AG09309 (cell line): ENCODE measurements at places on chromosomes 3 and 15.

GRCh38 chr3:135393159-135393558 is 572.4 kb upstream of the PPP2R3A start:
- DNase-seq = no peak

DNA sequence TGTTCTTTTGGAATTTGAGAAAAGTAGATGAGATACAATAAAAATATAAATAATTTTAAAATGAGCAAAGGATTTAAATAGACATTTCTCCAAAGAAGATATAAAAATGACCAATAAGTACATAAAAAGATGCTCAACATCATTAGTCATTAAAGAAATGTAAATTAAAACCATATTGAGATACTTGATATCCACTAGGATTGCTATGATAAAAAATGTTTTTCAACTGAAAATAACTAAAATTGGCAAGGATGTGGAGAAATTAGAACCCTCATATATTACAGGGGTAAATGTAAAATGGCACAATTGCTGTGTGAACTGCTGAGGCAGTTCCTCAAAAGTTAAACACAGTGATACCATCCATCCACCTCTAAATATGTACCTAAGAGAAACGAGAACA is 38.8 kb downstream of the LRRFIP2 start:
- DNase-seq = no peak

GRCh38 chr3:56783644-56784447 is 17.9 kb downstream of the ARHGEF3 start:
- DNase-seq = peak; percentile 92

DNA sequence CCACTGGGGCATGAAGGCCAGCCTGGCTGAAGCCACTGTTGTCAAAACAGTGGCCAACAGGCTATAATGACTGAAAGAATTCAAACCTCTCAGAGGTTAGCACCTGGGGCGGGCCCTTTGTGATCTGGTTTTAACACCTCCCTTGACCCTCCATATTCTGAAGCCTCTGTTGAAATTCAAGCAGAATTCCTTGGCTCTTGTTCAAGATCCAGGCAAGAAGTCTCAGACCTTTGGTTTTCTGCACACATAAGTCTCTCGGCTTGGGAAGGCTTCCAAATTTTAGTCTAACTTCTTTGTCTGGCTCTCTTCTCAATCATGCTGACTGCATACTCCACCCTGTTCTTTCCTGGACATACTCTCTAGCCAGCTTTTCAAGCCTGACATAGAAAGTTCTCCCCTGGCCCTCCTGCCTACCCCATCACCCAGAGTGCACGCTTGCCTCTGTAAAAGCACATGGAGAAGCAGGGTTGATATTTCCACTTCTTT is 144.5 kb downstream of the PDZRN3 start:
- DNase-seq = no peak

DNA sequence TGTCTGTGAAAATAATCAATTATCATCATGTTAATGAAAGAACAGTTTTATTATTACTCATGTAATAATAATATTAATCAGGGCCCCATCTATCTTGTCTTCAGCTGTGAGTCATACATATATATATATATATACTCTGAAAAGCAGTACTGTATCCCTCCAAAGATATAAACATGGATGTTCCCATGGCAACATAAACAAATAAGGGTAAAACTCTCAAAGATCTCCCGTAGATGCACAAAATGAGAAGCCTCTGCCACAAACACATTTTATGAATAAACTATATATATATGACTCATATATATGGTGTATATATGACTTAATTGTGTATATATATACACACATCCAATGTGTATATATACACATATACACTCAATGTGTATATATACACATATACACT is 163.8 kb upstream of the ARHGEF26 start:
- DNase-seq = no peak

GRCh38 chr3:36399933-36400332 is 19.6 kb downstream of the STAC start:
- DNase-seq = no peak

DNA sequence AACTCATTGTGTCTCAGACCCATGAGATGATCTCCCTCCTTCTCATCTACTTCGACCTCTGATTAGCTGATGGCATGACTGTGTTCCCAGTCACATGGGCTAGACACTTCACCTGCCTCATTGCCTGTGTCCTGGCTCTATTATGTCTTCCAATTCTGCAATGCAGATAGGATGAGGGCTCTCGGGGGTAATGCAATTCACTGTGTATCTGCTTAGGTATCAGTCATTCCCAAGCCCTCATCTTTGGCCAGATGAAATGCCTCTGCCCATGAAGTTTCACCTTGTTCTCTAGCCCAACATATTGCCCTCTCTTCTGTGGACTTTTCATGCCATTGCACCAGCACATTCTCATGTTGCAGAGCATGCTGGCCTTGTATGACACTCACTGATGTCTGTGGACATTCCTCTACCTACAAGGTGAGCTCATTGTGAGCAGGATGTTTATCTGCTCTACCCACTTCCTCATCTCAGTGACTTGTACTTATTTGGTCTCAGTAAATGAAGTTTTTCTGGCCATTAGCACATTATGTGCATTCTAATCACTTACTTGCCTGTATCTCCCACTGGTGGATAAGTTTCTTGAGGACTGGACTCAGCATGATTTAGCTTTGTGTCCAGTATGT is 32.3 kb downstream of the MOBP start:
- no peak for DNase-seq

GRCh38 chr15:36778531-36778930 is 199.1 kb downstream of the CDIN1 start:
- peak; percentile 97 for DNase-seq

GRCh38 chr3:177754508-177754921 is 557.2 kb upstream of the TBL1XR1 start:
- no peak for DNase-seq

DNA sequence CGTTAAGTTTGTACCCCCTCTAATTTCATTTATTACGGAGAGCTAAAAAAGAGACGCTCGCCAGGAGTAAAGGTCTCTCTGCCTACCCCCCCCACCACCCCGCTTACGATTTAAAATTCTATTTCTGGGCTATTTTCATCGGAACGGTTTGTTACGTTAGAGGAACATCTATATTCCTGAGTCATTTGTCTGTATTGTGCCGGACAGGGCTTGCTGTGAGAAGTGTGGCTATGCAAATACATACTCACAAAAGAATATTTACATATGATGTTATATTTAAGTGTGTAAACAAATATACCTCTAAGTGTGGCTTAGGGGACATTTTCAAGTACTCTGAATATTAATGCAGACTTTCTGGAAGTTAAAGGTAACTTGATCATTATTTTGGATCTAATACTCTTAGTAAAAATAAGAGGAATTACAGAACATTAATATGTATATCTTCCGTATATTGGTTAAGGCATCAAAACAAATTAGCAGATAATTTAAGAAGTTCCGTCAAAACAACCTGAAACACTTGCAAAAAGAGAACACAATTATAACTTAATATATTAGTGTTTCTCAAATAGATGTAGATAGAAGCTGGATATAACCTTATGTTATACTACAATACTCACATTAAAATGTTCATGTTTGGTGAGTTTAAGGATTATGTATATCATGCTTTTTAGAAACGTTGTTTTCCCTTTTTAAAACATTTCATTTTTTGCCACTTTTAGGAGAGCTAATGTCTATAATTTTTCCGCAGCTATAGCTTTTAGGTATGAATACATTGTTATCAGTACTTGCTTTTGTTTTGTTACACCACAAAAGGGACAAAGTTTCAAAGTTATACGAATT is 1.6 kb upstream of the SHOX2 start:
- no peak for DNase-seq

GRCh38 chr15:45583731-45584639 is 3.2 kb upstream of the BLOC1S6 start:
- no peak for DNase-seq

DNA sequence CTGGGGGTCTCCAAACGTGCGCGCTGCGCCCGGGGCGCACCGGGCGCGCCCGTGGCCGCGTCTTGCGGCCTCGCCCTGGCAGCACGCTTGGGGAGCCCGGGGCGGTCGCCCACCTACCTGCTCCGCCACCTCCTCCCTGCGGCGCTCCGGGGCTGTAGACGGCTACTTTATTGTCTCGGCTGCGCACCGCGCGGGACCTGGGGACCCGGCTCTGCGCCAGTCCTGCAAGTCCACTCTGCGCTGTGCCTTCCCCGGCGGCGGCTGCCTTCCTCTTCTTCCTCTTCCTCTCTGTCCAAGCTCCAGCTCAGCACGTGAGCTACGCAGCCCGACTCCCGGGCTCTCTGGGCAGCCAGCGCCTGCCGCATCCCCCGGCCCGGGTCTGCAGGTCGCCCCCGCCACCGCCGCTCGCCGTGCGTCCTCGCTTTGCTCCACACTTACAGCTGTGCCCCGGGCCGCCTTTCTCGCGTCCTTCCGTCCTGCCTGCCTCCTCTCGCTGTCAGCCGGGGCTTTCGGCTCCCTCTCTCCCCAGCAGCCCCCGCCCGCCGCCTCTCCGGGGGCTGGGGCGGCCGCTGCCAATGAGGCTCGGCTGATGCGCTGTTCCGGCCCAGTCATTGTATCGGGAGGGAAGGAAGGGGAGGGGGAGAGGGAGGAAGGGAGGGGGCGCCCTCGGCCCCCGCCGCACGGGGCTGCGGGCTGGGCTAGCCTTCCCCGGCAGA is 156.4 kb upstream of the FRMD4B start:
- no peak for DNase-seq

GRCh38 chr15:66714543-66714981 is 12.5 kb downstream of the SMAD6 start:
- DNase-seq = no peak

DNA sequence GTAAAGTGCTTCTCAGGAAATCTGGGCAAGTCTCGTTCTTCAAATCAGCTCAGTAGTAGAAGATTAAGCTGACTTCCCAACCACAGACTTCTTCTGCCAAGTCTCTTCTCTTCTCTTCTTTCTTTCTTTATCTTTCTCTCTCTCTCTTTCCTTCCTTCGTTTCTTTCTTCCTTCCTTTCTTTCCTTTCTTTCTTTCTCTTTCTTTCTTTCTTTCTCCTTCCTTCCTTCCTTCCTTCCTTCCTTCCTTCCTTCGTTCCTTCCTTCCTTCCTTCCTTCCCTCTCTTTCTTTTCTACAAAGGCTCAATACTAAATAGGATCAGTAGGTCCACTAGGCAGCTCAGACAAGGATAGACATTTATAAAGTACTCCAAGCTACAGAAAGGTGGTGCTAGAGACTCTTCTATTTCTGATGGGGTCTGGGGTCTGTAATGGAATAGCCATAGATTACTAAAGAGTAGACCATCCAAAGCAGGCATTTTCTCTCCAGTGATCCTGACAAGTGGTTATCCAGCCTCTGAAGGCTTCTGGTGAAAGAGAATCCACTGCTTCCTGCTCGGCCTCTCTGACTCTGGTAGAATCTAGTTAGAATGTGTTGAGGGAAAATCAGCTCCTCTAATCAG is 100.8 kb downstream of the TPRG1 start:
- DNase-seq = no peak

DNA sequence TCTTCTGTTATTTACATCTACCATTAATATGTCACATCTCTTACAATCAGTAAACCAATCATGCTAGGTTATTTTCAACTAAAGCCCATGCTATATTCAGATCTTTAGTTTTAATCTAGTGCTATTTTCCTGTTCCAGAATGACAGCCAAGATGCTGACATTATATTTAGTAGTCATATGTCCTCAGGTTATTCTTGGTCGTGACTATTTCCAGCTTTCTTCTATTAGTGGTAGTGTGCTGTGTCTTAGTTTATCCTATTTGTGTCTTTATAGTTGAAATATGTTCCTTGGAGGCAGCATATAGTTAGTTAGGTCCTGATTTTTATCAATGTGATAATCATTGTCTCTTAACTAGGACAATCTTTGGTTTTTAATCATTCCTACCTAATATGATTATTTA is 566.5 kb downstream of the CADM2 start:
- DNase-seq = no peak

- DNase-seq = no peak
Observed at GRCh38 chr3:181383760-181384159, 328.0 kb upstream of the SOX2 start.

- no peak for DNase-seq
Observed at GRCh38 chr3:44976002-44976815, at the start of the genes EXOSC7 and ZDHHC3. EXOSC7 (plus strand) TSS chr3:44976244; CDS start chr3:44976278, 34 bp downstream. ZDHHC3 (minus strand) TSS chr3:44976174; CDS start chr3:44959436, 16,738 bp downstream.

DNA sequence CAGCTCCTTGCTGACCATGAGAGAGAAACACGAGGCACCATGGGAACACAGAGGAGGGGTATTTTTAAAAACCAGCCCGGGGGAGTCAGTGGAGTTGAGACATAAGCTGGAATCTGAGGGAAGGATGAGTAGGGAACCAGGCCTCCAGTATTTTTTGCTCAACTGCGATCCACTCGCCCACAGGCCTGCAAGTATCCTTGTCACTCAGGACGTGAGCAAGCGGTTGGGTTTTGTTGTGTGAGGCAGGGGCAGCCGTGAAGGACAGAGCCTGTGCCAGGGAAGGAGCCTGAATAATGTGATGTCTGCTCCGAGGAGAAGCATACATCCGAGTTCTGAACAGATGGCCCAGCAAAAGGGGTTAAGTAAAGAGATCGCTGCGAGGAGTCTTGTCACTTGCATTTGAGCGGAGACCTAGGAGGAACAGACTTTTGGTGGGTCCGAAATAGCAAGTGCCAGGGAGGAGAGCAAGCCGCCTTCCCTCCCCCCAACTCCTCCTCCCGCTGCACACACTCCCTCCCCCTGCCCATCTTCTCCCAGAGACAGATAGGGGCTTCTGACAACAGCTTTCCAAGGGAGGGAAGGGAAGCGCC is 20.4 kb upstream of the NTRK3 start:
- no peak for DNase-seq

DNA sequence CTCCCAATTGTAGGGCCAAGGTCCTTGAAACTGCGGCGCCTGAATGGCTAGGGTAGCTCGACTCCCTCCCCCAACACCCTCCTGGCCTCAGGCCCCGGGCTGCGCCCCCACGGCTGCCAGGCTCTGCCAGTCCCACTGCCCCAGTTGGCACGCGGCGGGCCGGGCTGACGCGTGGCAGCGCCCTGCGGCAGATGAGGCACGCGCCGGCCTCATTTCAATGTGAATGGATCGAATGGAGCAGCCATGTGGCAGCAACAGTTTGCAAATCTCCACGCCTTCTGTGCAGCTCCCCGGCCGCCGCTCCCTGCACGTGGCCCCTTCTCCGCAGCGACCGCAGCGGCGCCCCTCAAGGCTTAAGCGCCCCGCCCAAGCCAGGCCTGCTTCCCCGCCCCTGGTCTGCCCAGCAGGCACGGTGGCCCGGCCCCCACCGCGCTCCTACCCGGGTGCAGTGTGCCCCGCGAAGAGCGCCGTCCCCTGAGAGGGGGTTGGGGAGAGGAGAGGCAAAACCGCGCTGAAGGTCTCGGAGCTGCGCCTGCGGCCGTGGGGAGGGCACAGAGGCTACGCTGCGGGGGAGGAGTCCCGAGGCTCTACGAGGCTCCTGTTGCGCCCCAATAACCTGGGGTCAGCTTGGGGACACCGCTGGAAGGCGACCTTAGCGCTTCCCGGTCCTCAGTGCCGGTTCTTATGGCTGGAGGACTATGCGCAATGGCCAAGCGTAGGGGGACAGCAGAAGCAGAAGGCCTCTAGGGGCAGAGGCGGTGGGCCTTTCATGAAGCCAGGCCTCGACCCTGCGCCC is 3.1 kb upstream of the DLL4 start:
- DNase-seq = no peak

GRCh38 chr3:71977525-71977924 is 192.6 kb upstream of the PROK2 start:
- DNase-seq = no peak

DNA sequence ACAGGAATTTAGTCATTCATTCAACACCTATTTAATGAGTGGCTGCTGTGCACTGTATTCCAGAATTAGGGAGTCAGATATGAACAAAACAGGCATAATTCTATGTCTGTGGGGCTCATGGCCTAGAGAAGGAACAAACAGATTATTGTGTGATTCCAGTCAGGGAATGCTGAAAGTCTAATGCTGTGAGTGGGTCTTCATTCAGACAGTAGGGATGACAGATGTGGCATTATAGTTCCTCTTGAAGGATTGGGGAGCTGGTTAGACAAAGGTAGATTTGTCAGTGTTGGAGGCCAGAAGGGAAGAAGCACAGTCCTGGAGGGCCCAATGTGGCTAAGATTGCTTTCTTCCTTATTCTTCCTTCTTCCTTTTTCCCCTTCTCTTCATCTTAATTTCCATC is 226.4 kb upstream of the EIF1B start:
- no peak for DNase-seq
